ENCODE measurements at places on chromosomes 7 and 10. TPM values are rescaled to one million over a fixed set of nuclear protein-coding genes. Genes with fewer than 3 reads are reported as not detected.

- DNase-seq = no peak
Measured at GRCh38 chr7:128974241-128974934, 36.7 kb downstream of the IRF5 start.

DNA sequence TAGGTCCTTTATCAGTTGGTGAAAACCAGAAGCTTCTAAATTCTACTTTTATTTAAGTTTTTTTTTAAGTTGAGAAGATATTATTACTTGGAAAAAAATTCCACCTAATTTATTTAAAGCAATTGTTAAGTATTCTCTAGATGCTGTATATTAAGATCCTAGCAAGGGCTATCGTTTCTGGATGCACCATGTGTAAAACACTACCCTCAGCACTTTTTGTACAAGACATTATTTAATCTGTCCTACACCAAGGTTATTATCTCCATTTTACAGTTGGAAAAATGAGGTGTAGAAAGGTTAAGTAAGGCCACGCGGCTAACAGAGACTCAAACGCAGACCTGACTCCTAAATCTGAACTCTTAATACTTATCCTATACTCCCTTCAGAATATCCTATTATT lies 19.8 kb downstream of the RAB11FIP2 start:
- no peak for DNase-seq

DNA sequence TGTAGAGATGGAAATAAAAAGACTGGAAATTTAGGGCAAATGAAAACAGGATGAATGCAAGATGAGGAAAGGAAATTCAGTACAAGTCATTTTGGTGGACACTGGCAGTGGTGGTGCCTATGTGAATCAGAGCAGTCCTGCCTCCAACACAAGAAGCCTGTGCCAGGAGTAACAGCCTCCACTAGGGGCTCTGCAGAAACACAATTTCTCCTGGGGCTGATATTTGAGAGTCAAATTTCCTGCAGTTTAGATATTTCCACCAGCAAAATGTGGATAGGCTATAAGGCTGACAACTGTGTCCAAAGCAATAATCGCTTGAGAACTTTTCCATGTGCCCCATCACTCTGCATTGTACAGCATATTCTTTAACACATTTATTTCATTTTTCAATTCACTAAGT lies 4.7 kb upstream of the PLXDC2 start:
- no peak for DNase-seq

DNA sequence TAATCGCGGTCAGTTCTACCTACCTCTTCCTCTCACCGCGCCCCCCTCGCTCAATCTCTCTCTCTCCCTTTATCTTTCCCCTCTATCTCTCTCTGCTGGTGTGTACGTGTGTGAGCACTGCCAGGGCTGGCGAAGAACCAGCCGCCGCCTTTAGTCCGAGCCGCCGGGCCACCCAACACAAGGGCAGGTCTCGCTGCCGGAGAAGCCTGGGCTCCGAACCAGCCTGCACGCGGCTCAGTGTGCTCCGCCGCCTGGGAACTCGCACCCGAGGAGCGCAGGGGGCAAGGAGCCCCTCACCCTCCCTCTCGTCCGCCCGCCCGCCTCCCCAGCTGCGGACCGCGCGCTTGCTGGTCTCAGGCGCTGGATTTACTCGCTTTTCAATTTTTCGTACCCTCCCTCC lies 1.7 kb downstream of the NXPH1 start:
- DNase-seq = no peak

DNA sequence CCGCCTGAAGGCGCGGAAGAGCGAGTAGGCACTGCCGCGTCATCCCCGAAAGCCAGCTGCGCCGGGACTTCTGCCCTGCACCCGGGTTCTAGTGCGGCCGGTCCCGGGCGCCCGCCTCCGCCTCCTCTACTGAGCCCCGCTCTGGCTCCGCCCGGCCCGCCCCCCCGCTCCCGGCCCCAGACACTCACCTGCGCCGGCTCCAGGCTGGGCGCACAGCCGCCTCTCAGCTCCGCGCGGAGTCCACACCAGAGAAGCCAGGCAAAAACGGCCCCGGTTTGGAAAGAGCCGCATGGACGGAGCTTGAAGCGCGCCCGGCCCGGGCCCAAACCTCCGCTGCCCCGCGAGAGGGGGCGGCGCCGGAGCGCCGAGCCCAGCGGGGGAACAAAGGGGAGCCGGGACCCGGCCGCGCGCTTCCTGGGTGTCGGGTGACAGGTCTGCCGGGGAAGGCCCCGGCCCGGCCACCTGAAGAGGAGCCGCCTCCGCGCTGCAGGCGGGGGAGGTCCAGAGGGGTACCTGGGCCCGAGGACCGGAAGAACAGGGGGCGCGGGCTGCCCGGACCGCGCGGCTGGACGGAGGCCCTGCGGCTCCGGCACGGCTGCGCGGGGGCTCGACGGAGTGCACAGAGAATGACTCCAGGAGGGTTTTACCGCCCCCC lies 168.2 kb downstream of the NRF1 start:
- DNase-seq = no peak

- DNase-seq = no peak
Measured at GRCh38 chr7:75989500-75990388, 4.7 kb downstream of the TMEM120A start.

DNA sequence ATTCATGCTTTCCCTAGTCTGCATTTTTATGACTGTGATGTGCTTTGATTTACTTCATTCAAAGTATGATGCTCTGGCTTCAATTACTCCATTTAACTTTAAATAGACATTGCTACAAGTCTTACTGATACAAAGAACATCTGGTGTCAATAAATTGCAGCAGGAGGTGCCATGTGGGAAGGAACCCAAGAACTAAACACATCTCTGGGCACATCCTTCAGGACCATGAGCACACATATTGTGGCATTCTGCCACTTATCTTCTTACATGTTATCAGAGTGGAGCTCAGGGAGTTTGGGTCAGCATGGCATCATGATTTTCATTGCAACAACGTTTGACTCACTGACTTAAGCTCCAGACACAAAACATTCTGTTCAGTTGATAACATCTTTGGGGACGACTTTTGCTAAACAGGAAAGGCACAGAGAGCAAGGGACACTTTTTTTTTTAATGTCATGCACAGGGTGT lies 227.0 kb downstream of the DKK1 start:
- DNase-seq = no peak

DNA sequence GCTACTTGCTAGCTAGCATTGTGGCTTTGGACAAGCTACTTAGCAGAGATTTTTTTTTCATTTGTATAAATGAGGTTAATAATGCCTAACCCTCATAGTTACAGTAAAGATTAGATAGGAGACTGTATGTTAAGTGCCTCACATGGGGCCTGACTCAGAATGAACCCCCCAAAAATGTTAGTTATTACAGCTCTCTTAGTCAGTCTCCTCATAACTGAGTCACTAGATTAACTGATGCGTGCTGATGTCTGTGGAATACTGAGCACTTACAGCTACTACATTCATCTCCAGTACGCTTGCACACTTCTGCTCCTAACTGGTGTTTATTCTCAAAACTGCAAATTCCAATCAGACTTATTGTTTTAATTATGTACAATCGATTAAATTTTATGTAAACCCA lies 315.3 kb downstream of the SNX13 start:
- no peak for DNase-seq

DNA sequence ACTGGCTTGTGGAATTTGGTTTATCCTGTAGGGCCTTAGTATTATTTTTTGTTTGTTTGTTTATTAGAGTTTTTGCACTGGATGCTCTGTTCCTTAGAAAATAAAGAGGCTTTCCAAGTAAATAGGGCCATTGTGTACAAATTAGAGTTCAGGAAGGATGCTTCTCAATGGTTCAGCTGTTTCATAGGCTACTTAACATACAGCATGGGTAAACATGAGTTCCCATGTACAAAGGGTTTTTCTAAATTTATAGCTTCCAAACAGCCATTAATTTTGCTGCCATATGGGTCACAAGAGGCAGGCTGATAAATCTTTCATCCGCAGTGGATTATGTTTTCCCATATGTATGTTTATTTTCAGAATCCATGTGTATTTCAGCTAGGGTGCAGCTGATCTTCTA lies 121.6 kb upstream of the WDR11 start:
- DNase-seq = no peak

- peak; percentile 45 for DNase-seq
Measured at GRCh38 chr7:101538596-101539459, 90.3 kb downstream of the MYL10 start.

DNA sequence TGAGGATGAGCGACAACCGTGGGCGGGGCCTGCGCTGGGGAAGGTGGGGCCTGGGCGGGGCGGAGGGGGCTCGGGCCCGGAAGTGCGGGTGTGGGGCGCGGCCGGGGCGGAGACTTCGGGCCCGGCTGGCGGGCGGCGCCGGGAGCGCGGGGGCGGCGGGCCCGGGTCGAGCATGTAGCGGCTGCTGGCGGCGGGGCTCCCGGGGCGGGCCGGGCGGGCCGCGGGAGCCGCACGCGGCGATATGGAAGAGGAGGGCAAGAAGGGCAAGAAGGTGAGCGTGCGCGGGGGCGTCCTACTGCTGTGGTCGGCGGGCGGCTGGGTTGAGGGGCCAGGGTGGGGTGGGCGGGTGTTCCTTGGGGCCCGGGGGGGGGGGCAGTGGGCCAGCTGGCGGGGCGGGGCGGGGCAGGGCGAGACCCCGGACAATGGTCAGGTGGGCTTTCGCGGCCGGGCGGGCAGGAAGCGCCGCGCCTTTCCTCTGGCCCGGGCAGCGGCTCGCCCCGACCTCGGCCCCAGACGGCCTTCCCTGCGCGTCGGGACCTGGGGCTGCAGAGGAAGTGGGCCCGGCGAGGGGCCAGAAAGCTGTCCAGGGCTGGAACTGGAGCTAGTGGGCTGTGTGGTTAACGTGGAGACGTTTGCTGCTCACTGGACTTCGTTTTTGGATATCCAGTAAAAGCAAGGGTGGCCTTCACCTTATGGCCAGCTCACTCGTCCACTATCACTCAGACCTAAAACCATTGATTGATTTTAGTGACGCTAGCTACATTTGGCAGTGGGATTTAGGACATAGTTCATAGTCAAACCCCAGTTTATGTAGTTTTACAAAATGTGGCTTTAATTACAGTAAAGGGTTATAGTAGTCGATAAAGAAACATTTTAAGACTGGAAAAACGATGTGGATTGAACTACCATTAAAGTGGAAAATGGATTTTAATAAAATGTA lies at the start of gene CCM2:
CCM2 (plus strand) TSS at position 109 of the 940 bp plus-strand sequence; CDS start at position 242, 133 bp downstream.
- DNase-seq = peak; percentile 28

GRCh38 chr10:45315508-45315907 lies at the start of gene OR13A1:
OR13A1 (minus strand) TSS chr10:45315608; CDS start chr10:45304422, 11,186 bp downstream.
- DNase-seq = no peak

GRCh38 chr7:139680676-139681462 lies 96.9 kb downstream of the HIPK2 start:
- no peak for DNase-seq

DNA sequence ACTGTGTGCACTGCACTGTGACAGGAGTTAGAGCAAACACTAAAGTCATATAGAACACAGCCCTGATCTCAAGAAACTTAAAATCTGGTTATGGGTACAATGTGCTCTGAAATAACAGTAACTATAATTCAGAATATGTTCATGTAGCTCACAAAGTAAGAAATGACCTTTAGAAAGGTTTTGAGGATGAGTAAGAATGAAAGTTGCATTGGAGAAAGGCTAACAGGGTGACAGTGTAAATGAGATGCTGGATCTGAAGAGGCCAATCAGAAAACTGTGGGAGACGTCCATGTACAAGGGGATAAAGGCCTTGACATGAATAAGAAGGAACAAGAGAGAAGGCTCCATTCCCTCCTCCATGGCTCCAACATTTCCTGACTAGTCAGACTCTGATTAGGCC lies 124.7 kb downstream of the GRM3 start:
- DNase-seq = no peak

DNA sequence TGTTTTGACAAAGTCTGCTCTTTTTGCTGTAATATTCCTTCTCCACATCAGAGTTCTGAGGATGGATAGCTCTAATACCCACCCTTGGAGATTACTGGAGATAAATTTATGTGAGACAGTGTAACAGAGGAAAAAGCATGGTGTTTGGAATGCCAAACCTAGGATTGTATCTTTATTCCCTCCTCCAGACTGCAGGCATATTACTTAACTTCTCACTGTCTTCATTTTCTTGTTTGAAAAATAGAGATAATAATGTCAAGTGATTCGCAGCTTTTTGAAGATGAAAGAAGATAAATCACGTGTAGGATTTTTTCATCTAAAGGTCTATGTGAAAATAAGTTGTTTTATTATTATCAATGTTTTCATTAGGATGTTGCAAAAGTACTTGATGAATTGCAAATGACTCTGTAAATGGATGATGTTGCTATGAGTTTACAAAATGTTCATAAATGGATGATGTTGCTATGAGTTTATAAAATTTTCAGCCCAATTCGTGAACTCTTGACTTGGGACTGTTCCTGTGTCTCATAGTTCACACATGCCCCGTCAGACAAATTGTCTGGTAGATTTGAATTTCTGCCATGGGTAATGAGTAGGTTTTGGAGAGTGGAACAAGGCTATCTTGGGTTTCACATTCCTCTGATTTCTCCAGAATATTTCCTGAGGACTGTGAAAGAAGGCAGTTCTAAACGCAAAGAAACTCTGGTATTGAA lies 113.1 kb upstream of the IGFBP3 start:
- no peak for DNase-seq

DNA sequence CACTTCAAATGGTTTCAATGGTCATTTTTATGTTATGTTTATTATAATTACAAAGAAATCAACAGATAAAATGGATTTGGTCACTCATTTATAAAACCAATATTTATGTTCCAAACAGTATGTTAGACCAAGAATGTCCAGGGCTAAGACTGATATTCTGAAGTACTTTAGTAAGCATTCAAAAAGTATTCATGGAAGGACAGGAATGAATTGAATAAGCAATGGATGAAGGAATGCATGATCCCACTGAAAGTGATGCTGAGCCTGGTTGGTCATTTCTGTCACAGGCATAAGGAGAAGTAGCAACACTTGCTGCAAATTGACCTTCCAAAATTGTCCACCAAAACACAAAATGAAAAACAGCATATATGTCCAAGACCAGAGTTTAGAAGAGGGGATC lies 189.0 kb upstream of the CELF2 start:
- no peak for DNase-seq

GRCh38 chr7:147078312-147078711 lies 961.7 kb downstream of the CNTNAP2 start:
- DNase-seq = no peak

DNA sequence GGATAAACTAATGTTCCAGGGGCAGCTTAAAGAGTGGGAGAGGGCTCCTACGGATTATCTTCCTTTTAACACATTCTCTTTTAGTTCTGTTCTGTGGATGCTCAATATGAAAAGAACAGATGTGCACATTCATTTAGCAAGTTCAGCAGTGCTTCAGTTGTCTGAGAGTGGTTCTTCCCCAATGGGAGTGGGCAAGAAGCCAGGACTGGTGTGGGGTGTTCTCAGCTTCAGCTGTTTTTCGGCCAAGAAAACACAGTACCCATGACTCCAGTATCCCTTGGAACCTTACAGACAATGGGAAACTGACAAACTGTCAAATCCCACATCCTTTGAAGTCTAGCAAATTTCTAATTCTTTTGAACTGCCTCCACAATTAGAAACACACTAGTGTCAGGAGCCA lies 71.5 kb upstream of the LRRC17 start:
- no peak for DNase-seq

Gene ABCC2
- polyA plus RNA-seq = 10.3 TPM

Gene SPACDR
- polyA plus RNA-seq = 2.0 TPM

Gene ARMH3
- polyA plus RNA-seq = 18.7 TPM

Gene SFTPA1
- polyA plus RNA-seq = 0.18 TPM
